Motor neuron (in vitro differentiated cells): ENCODE measurements at places on chromosomes 16 and 17.
A peak's percentile ranks its signal among the peaks of the same experiment; 100 is the strongest.

- no peak for ATAC-seq
Measured at GRCh38 chr17:6775871-6776405, at the start of gene FBXO39. Gene FBXO39, plus strand, starts transcription at chr17:6776215. Its CDS starts 3,654 bp downstream, at chr17:6779869.

DNA sequence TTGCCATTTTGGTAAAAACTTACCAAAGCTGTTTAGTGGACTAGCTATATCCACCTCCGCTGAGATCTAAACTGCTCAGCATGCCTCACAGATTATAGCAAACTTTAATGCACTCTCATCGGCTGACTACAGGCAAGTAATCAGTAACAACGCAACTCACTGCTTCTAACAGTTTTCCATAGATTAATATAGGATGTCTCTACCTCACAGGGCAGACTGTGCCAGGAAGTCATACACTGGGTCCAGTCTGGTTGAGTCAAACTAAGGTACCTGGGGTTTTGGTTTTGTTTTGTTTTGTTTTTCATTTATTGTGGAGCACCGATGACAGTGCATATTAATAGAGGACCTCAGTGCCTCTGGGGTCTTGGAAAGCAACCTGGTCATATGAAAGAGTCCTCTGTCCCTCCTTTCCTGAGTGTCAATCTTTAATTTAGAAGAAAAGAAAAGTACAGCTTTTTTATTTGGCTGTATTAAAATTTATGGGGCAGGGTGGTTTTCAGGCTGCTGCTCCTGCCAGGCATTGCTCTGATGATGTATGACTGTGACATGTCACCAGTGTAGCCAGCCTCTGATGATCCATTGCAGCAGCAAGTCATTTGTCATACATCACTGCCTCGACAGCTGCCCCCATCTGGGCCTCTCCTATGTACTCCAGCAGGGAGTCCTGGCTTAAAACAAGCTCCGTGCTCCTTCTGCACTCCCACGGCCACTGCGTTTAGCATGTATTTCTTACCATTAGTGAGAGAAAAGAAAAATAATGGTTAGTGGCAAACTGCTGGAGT is 854.1 kb downstream of the KCNJ2 start:
- peak; percentile 88 for ATAC-seq

GRCh38 chr16:69319826-69320739 is 8.9 kb downstream of the VPS4A start:
- ATAC-seq = no peak

GRCh38 chr17:50157891-50158290 is 7.4 kb upstream of the PPP1R9B start:
- ATAC-seq = no peak

DNA sequence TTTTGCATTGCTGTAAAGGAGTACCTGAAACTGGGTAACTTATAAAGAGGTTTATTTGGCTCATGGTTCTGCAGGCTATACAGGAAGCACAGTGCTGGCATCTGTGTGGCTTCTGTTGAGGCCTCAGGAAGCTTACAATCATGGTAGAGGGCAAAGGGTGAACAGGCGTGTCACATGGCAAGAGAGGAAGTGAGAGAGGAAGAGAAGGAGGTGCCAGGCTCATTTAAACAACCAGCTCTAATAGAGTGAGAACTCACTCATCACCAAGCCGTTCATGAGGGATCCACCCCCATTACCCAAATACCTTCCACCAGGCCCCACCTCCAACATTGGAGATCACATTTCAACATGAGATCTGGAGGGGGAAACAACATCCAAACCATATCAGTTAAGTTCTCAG is 16.4 kb upstream of the CLEC19A start:
- no peak for ATAC-seq

DNA sequence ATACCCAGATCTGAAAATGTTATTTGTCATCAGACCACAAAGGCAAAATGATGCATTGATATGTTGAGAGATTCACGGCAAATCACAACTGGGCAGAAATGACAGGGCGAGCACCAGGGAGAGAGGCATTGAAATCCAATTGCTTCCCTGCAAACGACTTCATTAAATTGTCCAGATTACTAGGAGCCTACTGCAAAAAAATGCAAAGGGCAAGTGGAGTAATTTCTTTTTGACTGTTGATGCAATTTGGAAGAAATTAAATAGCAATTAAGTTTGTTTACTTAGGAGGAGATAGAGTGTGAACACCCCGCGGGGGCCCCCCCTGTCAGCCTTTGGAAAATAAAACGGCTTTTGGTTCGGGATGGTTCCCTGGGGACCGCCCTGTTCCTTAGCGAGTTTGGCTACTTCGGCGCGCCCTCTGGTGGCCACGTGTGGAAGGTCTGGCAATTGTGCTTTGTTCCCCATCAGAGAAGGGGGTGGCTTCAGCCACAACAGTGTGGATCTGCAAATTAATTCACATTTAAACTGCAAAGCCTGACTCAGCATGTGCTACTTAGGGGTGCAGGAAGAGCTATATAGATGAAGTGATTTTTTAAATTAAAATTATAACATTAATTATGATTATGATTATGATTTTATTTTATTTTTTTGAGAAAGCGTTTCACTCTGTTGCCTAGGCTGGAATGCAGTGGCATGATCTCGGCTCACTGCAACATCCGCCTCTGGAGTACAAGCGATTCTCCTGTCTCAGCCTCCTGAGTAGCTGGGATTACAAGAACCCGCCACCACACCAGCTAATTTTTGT is 14.5 kb upstream of the TMC7 start:
- ATAC-seq = peak; percentile 97

DNA sequence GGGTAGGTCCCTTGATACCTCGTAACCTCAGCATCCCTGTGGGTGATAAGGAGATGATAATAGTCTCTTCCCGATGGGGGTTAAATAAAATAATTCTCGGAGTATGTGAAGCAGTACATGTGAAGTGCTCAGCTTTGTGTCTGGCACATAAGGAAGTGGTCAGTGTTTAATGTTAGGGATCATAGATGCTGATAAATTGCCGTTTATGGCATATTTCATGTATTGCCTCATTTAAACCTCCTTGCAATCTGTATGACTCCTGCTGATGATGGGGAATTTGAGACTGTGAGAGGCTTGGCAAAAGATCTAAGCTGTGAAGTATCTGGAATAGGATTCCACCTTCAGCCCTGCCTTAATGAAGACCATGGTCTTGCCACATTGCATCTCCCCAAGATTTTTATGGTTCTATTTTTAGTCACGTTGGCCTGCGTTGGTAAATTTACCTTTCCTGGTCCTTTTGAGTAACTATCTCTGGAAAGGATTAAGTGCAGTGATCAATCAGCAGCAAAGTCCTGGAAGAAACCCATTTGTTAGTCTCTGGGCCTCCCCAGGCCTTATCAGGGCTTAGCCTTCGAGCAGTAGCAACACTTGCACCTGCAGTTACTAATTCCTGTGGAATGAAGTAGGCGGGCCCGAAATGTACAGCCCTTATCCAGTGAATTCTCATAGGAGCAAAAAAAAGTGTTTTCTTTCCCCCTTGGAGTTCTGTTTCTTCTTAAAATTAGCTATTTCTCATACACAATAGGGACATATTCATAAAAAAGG is 144.9 kb downstream of the WWOX start:
- no peak for ATAC-seq

GRCh38 chr17:8887301-8887700 is 19.8 kb upstream of the PIK3R6 start:
- ATAC-seq = no peak

DNA sequence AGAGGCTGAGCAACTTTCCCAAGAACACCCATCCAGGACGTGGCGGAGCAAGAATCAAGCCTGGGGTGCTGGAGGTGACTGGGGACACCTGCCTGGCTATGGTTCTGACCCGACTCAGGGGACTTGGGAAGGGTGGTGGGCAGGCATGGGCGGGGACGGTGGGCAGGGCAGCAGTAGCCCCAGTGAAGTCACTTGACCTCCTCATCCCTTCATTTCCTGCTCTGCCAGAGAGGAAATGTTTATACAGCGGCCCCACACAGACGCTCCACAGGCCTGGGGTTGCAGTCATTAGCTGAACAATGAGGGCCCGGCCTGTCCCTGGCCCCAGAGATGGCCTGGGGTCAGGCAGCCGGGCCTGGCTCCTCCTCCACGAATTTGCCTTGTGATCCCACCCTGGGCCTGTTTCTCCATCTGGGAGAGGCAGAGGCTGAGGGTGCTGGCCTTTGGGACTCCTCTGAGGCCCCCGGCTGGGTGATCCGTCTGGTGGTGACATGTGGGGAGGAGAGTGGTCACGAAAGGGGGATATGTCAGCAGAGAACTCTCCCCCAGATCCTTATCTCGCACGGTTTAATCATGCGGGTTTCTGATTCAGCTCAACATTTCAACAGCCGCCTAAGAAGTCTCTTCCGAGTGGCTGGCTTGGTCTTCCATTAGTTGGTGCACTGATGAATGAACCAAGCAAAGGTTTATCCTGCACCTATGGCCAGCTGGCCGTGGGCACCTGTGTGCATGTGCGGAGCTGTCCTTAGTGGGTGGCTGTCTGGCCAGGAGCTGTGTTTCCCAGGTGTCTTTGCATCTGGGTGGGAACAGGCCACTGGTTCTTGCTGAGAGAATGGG is 175.9 kb downstream of the IRF8 start:
- ATAC-seq = peak; percentile 23

GRCh38 chr17:49441578-49441977 is 26.9 kb upstream of the PHB1 start:
- ATAC-seq = no peak

DNA sequence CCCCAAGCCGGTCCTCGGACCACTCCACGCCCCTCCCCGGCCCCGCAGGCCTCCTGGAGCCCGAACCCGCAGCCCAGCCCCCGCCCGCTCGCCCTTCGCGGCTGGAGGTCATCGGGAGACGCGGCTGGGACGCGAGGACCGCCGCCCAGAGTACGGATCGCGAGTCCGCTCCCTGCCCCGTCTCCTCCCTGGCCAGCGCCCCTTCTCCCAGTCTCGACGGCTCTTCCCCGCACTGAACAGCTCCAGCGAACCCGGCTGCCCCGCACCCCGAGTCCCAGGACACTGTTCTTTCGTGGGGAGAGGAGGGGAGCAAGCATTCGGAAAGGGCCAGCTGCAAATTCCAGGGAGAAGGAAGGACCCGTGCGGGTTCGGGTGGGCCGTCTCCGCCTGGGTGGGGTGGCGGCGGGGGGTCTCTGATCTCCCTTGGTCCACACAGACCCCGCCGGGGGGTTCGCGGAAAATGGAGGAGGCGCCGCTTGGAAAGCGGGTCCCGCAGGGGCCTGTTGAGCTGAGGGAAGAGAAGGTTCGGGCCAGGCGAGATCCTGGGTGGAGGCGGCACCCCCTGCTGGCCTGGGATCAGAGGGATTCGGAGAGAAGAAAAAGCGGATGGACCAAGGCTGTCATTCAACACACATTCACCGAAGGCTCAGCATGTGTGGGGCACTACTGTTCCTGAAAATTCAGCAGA is 632 bp upstream of the RTN4RL1 start:
- peak; percentile 22 for ATAC-seq

GRCh38 chr16:3171181-3171854 is 16.7 kb upstream of the OR1F1 start:
- ATAC-seq = peak; percentile 43

DNA sequence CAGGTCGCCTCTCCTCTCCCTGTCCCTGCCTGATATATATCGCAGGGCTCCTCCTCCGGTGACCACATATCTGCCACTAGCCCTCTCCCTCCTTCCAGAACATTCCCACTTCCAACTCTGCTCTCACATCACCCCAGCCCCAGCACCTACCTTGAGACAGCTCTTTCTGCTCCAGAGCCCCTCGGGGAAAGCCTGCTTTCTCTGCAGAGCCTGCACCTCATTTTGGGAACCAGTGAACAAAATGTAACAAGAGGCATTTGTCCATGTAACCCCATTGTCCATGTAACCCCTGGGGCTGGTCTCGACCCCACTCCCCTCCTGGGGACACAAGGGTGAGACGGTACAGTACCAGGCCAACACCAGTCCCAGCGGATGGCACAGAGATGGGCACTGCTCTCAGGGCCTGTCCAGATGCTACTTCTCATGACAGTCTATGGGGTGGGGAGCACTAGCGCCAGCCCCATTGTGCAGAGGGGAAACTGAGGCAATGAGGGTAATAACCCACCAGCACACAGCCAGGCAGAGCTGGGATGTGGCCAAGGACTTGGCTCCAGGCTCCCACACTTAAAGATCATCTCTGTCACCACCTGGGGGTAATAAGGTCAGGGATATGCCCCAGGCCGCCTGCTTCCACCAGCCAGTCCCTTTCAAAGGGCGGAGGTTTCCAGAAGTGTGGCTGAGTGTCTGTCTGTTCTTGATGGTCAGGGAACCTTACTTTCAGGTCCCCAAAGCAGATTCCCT is 42.9 kb downstream of the TBC1D16 start:
- no peak for ATAC-seq

GRCh38 chr17:77064598-77064997 is 76.2 kb upstream of the SEC14L1 start:
- no peak for ATAC-seq

- ATAC-seq = peak; percentile 74
Measured at GRCh38 chr16:57519796-57520360, 16.5 kb downstream of the CCDC102A start.
